ENCODE measurements at places on chromosomes 3 and 15. TPM values are rescaled to one million over a fixed set of nuclear protein-coding genes. Genes with fewer than 3 reads are reported as not detected.
A peak's percentile ranks its signal among the peaks of the same experiment; 100 is the strongest.

GRCh38 chr15:65906396-65906795 is 37.1 kb downstream of the RAB11A start:
- no peak overlapping the region for H3K4me3 ChIP-seq
- no peaks in the 10 kb centered on the region for H3K36me3 ChIP-seq
- H3K27ac ChIP-seq = no peak overlapping the region
- H3K4me1 ChIP-seq = peaks cover 16% of the 10 kb centered on the region
- DNase-seq = no peak

- H3K27me3 ChIP-seq = no peaks in the 10 kb centered on the region
- no peaks in the 10 kb centered on the region for H3K36me3 ChIP-seq
- H3K4me1 ChIP-seq = peaks cover 17% of the 10 kb centered on the region
These were observed 240.4 kb downstream of the RBMS3 start for GRCh38 chr3:29521293-29521692.

GRCh38 chr3:170734735-170735065 is 135.3 kb downstream of the RPL22L1 start:
- no peak overlapping the region for H3K4me3 ChIP-seq
- no peaks in the 10 kb centered on the region for H3K27me3 ChIP-seq
- no peaks in the 10 kb centered on the region for H3K36me3 ChIP-seq
- H3K4me1 ChIP-seq = no peaks in the 10 kb centered on the region

DNA sequence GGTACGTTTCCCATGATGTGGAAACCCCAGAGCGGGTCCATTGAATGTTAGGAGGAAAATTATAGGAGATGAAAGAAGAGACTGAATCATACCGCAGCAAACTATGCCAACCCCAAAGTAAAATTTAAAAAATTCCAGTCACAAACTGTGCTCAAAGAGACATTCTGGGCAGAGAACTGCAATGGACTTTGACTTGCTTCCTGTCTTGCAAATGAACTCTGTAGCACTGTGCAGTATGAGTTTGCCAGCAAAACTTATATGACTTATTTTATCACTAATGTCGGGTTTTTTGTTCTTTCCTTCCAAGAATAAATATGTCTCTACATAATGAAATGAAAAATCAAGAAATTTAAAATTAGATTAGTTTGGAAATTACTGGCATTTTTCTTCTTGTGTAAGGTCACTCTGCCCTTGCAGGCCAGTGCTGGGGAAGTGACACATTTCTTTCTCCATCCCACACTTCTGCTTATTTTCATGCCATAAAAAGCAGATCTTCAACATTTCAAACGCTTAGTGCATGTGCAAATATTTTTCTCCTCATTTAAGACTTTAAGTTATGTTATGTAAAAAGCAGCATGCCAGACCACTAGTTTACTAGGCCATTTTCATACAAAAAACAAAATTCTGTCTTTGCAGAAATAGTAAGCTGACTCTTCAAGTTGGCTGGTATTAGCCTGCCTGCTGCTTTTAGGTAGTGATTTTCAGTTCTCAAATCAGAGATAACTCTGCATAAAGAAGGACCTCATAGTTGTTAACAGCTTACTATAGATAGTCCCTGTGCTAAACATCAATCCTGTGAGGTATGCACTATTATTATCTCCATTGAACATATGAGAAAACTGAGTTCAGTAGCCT is 32.2 kb upstream of the SSR3 start:
- H3K4me3 ChIP-seq = no peak overlapping the region
- no peaks in the 10 kb centered on the region for H3K36me3 ChIP-seq
- H3K4me1 ChIP-seq = no peaks in the 10 kb centered on the region
- DNase-seq = no peak
- H3K27ac ChIP-seq = no peak overlapping the region

DNA sequence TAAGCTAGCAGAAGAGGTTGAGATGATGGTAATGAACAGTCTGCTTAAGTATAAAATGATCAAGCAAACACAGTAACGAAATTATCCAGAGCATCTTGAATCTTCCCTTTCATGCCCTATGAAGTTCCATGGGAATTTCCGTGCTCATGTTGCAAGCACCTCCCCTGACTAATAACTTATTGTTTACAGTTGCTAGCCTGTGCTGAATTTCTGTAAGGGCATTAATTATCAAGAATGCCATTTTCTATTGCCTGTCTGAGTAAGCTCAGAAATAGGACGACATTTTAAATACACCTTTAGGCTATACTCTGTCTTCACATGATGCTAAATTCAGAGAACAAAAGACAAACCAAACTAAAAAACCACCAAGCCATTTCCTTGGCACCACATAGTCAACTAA is 257.5 kb upstream of the LRTM1 start:
- no peaks in the 10 kb centered on the region for H3K36me3 ChIP-seq
- H3K27me3 ChIP-seq = no peaks in the 10 kb centered on the region
- H3K27ac ChIP-seq = no peak overlapping the region
- DNase-seq = no peak
- H3K4me3 ChIP-seq = no peak overlapping the region
- no peaks in the 10 kb centered on the region for H3K4me1 ChIP-seq

GRCh38 chr15:70077188-70078147 is 20.2 kb downstream of the TLE3 start:
- H3K27me3 ChIP-seq = no peaks in the 10 kb centered on the region
- peaks cover 12% of the 10 kb centered on the region for H3K4me1 ChIP-seq
- no peak for DNase-seq
- no peak overlapping the region for H3K27ac ChIP-seq

- peak; percentile 31 for DNase-seq
- H3K4me1 ChIP-seq = no peaks in the 10 kb centered on the region
- H3K4me3 ChIP-seq = no peak overlapping the region
- H3K36me3 ChIP-seq = no peaks in the 10 kb centered on the region
- no peaks in the 10 kb centered on the region for H3K27me3 ChIP-seq
- no peak overlapping the region for H3K27ac ChIP-seq
These were observed 68.5 kb downstream of the TMCC1 start for GRCh38 chr3:129824926-129825541.

DNA sequence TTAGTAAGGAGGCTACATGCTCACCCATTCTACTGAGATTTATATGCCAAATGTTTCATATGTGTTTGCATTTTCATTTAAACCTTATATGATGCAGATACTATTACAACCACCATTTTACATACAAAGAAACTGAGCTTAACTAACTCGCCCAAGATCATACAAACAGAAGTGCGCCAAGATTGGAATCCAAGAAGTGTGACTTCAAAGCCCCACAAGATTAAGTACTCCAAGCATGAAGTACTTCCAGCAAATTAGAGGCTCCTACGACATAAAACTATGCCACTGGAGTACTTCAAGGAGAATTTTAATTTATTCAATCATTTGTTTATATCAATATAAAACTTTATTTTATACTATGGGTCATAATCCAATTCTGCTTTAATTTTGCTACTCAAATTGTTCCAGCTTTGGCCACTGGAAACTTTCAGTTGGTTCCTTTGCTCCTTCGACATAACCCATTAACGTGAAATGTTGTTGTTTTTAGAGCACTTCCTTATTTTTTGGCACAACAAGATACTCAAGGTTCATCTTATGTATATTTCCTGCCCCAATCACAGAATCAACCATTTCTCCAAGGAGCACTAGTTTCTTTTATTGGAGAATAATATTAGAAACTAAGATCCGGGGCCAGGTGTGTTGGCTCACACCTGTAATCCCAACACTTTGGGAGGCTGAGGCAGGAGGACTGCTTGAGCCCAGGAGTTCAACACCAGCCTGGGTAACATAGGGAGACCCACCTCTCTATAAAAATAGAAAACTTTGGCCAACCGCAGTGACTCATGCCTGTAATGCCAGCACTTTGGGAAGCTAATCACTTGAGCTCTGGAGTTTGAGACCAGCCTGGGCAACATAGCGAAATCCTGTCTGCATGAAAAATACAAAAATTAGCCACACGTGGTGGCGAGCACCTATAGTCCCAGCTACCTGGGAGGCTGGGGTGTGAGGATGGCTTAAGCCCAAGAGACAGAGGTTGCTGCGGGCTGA is 10.4 kb downstream of the INO80 start:
- no peaks in the 10 kb centered on the region for H3K36me3 ChIP-seq
- H3K27me3 ChIP-seq = no peaks in the 10 kb centered on the region
- no peaks in the 10 kb centered on the region for H3K4me1 ChIP-seq
- no peak for DNase-seq

DNA sequence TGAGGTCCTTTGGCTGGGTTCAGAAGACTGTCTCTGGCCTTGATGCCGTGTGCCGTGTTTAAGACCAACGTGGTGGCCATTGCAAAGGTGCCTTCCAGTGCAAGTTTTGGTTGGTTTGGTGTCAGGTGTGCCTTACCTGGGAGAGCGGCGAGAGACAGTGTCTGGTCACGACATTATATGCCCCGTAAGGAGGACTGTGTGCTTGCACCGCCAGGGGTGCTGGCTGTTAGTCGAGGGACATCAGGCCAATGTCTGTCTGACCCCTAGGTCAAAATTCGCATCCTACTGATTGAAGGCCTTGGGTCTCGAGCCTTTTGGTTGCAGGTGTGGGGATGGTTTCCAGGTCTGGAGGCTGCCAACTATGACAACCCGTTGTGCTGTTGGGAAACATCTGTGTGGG is 111.9 kb downstream of the SNRPN start:
- H3K4me1 ChIP-seq = no peaks in the 10 kb centered on the region
- no peaks in the 10 kb centered on the region for H3K27me3 ChIP-seq

DNA sequence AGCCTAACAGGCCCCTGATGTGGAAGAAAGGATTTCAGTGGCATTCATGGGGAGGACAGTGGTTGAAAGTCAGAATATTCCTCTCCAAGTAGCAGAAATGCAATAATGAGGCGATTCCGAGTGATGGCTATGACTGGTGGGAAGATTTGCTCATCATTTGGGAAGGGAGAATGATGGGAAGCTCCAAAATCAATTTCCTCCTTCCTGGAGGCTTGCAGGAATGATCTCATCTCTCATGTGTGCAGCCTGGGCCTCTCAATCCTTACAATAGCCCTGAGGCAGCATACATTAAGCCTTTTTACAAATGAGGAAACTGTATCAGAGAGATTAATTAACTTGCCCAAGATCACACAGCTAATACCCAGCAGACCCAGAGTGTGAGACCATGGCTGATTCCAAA is 58.7 kb downstream of the BOC start:
- no peaks in the 10 kb centered on the region for H3K27me3 ChIP-seq
- no peak overlapping the region for H3K27ac ChIP-seq
- no peak for DNase-seq
- H3K4me3 ChIP-seq = no peak overlapping the region

- H3K4me1 ChIP-seq = no peaks in the 10 kb centered on the region
- no peak overlapping the region for H3K27ac ChIP-seq
- no peaks in the 10 kb centered on the region for H3K36me3 ChIP-seq
- no peak for DNase-seq
- H3K27me3 ChIP-seq = peaks cover 22% of the 10 kb centered on the region
These were observed 41.6 kb upstream of the CCDC174 start for GRCh38 chr3:14609941-14610340.

DNA sequence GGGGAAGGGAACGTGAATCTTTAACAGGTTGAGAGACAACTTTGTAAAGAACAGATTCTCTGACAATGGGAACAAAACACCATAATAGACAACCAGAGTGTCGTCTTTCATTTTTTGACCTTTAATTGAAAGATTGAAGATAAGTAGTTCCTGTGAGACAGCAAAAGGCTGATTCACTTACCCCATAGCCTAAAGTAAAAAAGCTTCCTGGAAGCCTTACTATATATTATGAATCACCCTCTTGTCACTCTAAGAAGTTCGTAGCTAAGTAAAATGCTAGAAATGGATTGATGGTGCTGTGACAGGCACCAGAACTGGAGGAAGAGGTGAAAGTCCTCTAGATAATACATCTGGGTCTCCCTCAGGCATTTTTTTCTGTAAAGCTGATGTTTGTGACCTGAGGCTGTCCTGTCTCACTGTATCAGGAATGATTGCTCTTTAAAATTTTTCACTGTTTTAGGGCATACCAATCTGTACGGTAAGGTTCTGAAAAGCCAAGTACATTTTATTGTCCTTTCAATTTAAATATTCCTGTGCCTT is 824.6 kb upstream of the SEMA6D start:
- no peaks in the 10 kb centered on the region for H3K36me3 ChIP-seq
- no peaks in the 10 kb centered on the region for H3K27me3 ChIP-seq
- no peaks in the 10 kb centered on the region for H3K4me1 ChIP-seq

DNA sequence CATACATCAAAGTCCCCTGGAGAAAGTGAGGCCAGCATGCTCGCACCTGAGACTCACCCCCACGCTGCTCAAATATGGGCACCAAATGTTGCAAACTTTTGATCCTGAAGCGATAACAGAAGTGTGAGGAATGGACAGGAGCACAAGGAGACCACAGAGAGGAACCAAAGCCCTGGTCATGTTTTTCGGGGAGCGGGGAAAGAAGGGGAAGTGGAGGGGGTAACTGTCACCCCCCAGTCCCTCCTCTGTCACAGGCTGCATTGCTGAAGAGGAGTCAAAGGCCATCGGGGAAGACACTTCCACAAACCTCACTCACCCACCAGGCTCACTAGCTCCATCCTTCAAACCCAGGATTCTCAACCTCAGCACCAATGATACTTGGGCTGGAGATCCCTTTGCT is 182.4 kb downstream of the UACA start:
- DNase-seq = no peak
- H3K4me1 ChIP-seq = peaks cover 11% of the 10 kb centered on the region
- peaks cover 24% of the 10 kb centered on the region for H3K27me3 ChIP-seq
- H3K4me3 ChIP-seq = no peak overlapping the region
- no peak overlapping the region for H3K27ac ChIP-seq
- H3K36me3 ChIP-seq = no peaks in the 10 kb centered on the region

GRCh38 chr15:67133738-67134066 is 68.3 kb downstream of the SMAD3 start:
- H3K36me3 ChIP-seq = no peaks in the 10 kb centered on the region
- H3K4me3 ChIP-seq = no peak overlapping the region
- peak overlapping the region; percentile 88 for H3K27ac ChIP-seq
- no peaks in the 10 kb centered on the region for H3K27me3 ChIP-seq
- no peak for DNase-seq

Gene DZIP3
- total RNA-seq = 1.6 TPM

Gene MORC1
- 0.16 TPM for total RNA-seq

Gene OR5K1
- total RNA-seq = not detected

Gene CCR1
- total RNA-seq = 1.9 TPM

Gene CNTN6
- total RNA-seq = not detected

Gene GPR171
- total RNA-seq = not detected

Gene BMF
- 20.2 TPM for total RNA-seq

Gene CDHR4
- total RNA-seq = not detected

All from transverse colon (tissue), 4 donors.